ENCODE measurements at places on chromosomes 7 and 10.

DNA sequence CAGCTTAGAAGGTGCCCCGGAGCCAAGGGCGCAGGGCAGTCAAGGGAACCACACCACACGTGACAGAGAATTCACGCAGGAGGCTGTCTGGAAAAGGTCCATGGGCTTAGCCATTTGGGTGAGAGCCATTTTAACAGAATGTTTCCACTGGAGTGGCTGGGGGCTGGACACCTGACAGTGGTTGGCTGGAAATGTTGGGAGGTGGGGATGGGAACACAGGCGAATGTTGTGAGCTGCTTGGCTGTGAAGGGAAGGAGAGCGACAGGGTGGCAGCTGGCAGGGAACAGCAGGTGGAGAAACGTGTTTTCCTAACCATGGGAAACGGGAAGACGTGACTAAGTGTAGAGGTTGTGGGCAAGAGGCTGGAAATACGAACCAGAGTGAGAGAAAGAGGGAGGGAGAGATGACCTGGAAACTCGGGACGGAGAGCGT is 100.5 kb upstream of the ZNF32 start:
- DNase-seq: no peak

DNA sequence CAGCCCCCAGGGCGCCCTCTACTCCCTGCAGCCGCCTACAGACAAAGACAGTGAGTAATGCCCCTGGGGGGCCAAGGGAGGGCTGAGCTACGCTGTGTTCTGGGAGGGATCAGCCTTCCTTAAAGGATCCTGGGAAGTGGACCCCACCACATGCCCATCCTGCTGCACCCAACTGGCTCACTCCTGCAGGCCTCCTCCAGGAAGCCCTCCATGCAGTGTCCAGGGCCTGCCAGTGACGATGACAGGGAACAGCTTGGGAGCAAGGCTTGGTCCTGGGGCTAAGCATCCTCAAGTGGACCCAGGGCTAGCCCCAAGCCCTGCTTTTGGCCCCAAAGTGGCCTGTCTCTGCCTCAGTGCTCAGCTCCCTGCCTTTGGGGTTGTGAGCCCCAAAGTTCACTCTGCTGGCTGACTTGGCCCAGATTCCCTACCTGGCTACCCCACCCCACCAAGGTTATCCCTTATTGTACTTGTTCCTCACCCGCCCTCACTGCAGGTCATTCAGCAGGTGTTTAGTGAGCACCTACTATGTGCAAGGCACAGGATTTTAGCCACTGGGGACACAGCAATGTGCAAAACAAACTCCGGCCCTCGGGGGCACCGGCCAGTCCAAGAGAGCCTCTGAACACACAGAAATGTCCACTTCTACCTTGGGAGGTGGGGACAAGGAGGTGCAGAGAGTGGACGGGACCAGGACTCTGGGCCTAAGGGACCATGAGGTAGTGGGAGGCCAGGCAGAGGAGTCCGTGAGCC is 83.5 kb downstream of the MYL10 start:
- DNase-seq: no peak

DNA sequence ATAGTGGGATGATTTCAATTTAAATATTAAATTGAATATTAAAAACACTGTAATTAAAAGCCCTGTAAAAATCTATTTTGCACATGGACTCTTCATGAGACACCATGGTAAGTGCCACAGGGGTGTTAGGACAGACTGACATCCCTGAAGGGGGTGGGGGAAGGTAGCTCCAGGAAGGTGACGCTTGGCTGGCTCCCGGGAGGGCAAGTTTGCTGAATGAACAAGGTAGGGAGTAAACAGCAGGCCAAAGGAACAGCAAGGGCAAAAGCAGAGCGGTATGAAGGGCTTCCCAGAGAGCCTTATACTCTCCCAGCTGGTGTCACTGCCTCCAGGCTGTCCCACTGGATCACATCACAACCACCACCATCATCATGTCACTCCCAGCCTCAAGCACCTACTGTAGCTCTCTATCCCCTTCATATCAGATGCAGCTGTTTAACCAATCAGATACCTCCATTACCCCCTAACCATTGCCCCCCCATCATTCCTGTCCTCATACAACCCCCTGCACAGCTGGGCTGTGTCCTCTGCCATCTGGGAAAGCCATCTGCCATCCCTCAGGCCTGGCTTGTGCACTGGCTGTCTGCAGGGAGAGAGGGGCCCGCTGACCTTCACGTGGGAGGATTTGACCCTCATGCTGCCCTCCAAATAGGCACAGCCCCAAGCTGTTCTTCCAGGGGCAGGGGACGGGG is 19.5 kb downstream of the HSPA12A start:
- DNase-seq: no peak

- DNase-seq: no peak
Observed at GRCh38 chr10:19946791-19947190, 130.6 kb downstream of the PLXDC2 start.

DNA sequence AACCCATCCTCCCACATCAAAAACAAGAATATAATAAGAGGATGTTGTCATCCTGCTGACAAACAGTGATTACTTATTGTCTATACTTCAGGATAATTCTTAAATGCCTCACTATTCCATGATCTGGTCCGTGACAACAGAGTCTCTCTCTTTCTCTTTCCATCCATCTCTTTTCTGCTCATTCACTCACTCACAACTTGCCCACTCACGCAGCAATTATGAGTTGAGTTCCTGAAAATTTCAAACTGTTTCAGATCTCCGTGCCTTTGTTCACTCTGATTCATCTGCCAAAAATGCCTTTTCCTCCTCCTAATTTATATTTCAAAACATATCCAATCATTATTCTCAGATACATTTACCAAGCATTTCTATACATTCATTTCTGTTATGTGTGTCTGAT is 1.4 kb downstream of the OR6B1 start:
- no peak for DNase-seq

GRCh38 chr7:33821970-33822369 is 83.4 kb upstream of the BMPER start:
- no peak for DNase-seq

GRCh38 chr7:22571766-22572165 is 71.8 kb upstream of the STEAP1B start:
- DNase-seq: no peak

DNA sequence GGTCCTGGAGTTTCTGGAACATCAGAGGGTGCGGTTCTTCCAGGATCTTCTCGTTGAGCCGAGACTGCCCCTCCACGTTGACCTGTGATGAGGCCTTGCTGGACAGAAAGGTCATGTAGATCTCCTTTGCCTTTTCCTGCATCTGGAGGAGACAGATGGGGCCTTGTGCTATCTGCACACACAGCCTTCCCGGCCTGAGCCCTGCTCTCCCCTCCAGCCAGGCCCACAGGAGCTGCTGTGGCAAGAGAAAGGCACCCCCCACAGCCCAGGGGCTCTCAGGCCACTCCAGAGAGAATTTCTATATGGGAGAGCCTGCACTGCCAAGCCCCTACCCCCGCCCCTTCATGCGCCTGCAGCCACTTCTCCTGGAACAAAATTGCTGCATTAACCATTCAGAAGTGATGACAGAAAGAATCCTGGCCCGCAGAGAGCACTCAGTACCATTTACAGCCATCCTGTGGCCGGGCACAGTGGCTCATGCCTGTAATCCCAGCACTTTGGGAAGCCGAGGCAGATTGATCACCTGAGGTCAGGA is 26.9 kb downstream of the RGS10 start:
- no peak for DNase-seq

DNA sequence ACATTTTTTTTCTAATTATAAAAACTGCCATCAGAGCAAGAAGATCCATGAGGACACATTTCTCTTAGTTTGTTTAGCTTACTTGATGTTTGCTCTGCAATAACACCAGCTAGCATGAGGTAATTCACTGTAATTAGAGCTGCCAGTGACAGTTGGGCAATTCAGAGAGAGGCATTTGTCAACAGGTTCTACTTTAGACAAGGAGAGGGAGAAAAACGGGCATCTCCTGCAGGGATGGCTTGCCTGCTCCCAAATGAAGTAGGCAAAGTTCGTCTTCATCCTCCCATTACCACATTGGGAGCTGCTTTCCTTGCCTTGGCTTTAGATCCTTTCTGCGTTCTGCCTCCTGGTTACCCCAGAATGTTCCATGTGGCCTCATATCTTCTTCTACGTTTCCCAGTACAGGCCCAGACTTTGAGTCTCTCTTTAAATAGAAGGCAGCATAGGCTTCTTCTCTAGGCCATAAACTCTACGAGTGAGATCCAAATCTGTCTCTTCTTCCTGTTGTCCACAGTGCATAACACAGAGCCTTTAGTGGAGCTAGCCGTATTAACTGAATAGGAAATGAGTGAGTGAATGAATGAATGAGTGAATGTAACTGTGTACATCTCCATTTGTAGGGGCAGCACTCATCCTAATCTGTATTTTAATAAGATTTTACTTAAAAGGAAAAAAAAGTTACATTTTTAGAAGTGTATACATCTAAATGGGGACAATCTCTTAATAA is 21.2 kb downstream of the ASB15 start:
- DNase-seq: no peak

- no peak for DNase-seq
Observed at GRCh38 chr10:28343987-28344895, 41.4 kb upstream of the MPP7 start.

DNA sequence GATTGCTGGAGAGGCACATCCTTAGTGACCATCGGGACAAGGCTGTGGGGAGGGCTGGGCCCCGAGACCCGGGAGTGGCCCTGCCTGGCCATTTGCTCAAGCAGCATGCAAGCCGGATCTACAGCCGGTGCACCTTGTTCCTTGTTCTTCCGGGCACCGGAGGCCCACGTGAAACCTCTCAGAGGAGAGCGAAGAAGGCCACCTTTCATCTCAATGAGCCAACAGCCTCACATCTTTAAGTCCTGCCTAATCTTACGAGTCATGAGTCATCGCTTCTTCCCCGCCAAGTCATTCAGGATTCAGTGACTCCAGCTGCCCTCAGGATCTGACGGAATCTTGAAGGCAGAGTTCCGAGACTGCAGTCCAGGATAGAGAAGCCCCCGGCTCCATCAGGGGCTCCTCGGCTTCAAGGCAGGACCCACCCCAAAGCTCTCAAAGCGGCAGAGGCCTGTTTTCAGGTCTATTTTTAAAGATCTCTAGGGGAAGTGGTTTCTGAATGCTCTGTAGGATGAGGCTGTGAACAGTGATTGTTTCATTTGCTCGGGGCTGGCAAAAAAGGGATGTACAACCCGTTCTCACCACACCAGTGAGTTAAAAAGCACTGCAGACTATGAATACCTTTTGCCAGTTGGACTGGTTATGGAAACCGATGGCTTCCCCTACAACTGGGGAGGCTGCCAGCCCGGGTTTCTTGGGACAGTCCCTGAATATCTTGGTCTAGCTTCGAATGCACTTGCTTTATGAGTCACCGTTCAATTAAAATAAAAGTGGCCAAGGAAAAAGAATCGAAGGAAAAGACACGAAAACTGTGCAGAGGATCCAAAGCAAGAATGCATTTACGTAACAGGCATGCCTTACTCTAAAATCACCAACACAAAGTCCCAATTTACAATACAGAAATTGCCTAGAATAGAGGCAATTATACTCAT is 57.2 kb upstream of the ECHDC3 start:
- DNase-seq: peak; percentile 71

- no peak for DNase-seq
Observed at GRCh38 chr10:101323495-101323894, 30.5 kb upstream of the BTRC start.
